Activated CD4-positive, alpha-beta memory T cell treated with anti-CD3 and anti-CD28 coated beads, Interleukin-2, amount 10 ng/mL, durations not matched to agents 7 days and 5 days (primary cell): ENCODE measurements at places on chromosomes 12 and 14.

DNA sequence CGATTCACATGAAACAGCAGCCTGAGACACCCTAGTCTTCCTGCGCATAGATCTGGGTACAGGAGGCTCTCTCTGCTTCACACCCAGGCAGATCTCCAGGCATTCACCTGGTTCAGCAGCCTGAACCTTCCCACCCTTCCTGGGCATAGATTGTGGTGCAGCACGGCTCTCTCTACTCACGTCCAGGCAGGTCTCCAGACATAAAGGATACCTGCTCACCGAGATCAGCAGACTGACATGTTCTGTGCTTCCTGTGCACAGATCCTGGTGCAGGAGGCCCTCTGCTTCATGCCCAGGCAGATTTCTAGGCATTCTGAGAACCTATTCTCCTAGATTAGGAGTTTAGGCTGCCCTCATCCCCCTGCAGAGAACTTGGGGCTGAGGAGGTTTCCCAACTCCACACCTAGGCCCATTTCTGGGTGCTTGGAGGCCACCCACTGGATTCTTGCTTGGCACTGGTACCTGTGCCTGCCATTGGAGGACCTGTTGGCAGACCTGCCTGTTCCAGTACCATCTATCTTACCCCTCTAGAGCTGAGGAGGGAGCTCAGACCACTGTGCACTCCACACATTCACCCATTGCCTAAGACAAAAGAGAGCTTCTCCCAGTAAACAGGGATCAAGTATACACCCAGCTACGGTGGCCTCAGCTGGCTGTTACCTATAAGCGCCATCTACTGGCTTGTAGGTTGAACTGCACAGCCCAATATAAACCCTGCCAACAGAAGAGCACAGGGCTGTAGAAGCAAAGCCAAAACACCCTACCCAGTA lies 28.0 kb upstream of the GARIN6 start:
- no peaks in the 10 kb centered on the region for H3K4me1 ChIP-seq
- no peak for DNase-seq
- no peak overlapping the region for H3K27ac ChIP-seq
- no peaks in the 10 kb centered on the region for H3K36me3 ChIP-seq

DNA sequence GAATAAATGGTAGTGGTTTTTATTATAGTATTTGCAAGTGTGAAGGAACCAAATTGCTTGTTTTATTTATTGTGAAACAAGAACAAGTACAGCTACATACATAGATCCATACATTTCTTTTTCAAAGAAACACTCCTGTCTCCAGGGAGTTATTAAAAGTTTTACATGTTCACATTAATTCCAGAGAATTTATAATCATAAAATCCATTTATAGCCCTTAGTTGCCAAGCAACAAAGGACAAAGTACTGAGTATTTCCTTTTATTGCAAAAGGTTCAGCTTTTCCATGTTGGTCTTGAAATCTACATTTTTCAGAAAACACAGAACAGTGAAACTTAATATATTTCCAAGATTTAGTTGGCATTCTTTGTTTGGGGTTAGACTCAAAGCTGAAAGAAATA lies 9.5 kb downstream of the MYRFL start:
- H3K4me1 ChIP-seq = no peaks in the 10 kb centered on the region
- no peak for DNase-seq
- no peak overlapping the region for H3K27ac ChIP-seq
- H3K36me3 ChIP-seq = no peaks in the 10 kb centered on the region
- no peak overlapping the region for H3K4me3 ChIP-seq

- H3K27ac ChIP-seq = no peak overlapping the region
- H3K4me1 ChIP-seq = no peaks in the 10 kb centered on the region
- no peak overlapping the region for H3K4me3 ChIP-seq
- H3K27me3 ChIP-seq = no peaks in the 10 kb centered on the region
Observed at GRCh38 chr14:75906228-75906627, 75.6 kb downstream of the TGFB3 start.

GRCh38 chr12:76719171-76720041 lies 44.5 kb upstream of the ZDHHC17 start:
- peaks cover 7% of the 10 kb centered on the region for H3K27me3 ChIP-seq
- H3K36me3 ChIP-seq = no peaks in the 10 kb centered on the region
- DNase-seq = no peak
- no peak overlapping the region for H3K4me3 ChIP-seq

DNA sequence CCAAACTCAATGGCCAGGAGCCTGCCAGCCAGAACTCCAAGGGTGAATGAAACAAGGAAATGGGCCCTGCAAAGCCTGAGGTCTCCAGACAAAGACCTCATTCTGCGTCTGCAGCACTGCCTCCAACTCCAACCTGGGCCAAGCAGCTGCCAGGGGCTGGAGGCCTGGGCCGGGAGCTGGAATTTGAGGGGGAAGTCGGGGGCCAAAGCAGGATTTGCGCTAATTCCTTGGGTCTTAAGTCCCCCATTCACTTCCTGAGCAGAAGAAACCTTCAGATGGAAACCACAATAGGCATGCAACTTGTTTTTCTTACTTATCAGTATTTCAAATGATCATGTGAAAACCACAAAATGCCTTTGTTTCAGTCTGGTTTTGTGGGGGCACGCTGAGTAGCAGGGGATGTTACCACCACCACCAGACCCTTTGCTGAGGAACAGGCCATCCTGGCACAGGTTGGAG lies 23.0 kb upstream of the TC2N start:
- H3K4me1 ChIP-seq = peaks cover 40% of the 10 kb centered on the region
- H3K36me3 ChIP-seq = no peaks in the 10 kb centered on the region
- no peaks in the 10 kb centered on the region for H3K27me3 ChIP-seq
- peak overlapping the region; percentile 49 for H3K27ac ChIP-seq
- H3K4me3 ChIP-seq = no peak overlapping the region
